ENCODE measurements at places on chromosomes 3 and 15.
A peak's percentile ranks its signal among the peaks of the same experiment; 100 is the strongest.

DNA sequence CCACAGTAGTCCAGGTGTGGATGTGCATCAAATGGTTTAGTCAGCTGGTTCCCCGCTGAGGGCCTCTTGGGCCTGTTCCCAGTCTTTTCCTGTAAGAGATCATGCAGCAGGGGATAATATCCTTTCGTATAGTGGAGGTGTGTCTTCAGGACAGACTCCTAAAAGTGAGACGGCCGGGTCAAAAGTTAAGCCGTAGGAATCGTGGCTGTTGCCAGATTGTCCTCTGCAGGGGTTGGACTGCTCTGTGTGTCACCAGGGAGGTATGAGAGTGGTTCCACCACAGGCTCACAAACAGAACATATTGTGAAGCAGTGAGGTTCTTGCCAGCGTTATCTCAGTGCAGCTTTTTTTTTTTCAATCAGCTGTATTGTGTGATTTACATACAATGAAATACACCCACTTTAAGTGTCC, 95.0 kb downstream of the VGLL4 start:
- no peak for DNase-seq

DNA sequence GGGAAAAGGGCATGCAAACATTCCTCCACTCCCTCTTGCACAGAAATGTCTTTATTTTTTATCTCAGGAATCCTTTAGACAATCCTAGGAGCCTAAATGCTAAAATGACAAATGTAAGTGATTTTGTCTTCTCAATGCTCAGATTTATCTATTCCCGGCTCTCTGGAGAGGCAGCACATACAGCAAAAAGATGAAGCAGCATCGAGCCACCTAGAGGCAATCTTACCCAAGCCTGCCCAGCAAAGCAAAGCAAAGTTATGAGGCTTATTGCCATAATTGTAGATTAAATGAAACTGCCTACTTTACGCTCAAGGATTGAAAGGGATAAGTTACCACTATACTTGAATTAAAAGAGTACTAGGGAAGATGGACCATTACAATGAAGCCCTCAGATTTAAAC, 750.4 kb upstream of the NR2F2 start:
- DNase-seq: no peak

DNA sequence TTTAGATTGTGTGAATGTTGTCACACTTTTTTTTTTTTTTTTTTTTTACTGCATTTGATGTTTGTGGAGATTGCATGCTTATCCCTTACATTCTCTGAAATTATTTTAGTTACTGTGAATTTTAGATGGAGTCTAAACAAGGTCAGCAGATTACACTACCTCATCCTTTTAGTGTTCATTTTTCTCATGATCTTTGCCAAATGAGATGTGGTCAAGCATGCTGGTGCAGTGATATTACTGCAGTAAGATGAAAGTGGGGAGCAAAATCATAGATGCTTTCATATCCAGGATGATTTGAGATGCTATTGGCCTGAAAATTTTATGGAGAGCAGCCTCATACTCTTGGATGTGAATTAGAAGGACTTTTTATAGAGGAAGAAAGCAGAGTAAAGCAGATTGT, 45.8 kb downstream of the SLC25A26 start:
- DNase-seq: no peak

DNA sequence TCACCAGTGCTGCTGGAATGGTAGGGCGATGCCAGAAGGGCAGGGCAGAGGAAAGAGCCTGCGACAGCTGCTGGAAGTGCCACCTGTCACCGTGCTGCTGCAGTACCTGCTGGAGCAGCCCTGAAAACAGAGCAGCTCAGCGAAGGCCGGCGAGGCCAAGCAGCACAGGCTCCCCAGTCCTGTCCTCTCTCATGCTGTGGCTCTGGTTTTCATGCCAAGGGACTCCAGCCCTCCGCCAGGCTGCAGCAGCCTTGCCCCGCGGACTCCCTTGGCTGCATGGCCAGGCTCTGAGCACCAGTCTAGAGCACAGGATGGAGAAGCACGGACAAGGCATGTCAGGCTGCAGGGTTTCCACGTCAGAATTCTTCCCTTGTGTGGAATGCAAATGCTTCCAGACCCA, 43.9 kb downstream of the ADCY5 start:
- no peak for DNase-seq

DNA sequence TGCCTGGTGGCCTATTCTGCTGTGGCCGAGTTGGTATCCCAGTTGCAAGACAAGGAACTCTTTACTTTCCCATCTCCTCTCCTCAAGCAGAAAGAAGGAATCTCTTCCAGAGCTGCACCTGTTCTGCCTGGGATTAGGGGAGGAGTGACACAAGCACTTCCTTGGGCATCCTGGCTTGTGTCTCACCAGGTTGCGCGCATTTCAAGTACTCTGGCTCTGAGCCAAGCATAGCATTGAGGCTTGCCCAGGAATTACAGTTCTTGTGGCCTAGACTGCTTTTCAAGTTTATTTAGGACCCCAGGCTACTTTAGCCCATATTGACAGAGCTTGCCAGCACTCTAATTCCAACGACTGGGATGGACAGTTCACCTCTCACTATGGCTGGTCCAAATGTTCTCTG, 150.5 kb downstream of the RSRC1 start:
- DNase-seq: no peak

DNA sequence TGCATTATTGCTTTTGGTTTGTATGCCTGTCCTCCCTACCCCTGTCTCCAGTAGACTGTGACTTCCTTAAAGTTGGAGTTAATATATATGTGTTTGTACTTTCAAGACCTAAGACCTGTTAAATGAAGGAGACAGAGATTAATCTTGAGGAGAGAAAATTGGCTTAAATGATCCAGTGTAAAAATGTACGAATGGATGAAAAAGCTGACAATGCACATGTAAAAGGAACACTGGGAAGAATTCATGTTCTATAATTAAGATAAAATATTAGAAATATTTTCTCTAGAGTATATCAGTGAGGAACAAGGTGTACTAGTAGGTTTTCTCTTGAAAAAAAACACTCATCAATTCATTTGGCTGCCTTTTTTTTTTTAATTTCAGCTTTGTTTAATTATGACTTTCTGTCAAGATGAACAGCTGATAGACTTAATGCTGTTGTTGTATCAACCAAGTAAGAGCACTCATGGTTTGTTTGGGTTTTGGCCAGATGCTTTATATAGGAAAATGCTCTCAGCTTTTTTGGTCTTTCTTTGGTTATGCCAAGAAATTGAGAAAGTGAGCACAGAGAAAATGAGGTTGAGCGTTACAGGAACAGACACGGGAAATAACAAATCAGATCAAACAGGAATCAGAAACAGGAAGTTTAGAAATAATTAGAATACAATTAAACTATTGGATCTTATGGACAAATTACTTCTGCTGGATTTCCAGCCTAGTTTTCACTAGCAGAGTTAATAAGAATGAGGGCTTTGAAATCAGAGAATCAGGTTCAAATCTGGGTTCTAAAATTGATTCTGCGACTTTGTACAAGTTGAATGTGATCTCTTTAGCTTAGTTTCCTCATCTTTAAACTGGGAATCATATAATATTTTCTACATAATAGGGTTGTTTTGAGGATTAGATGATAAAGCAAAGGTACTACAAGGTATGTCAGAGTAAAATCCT, 38.3 kb upstream of the AADAC start:
- DNase-seq: no peak

GRCh38 chr3:60309539-60310268, 941.5 kb downstream of the FHIT start:
- DNase-seq: no peak

GRCh38 chr15:31326875-31327668, 437 bp downstream of the KLF13 start:
- peak; percentile 67 for DNase-seq

DNA sequence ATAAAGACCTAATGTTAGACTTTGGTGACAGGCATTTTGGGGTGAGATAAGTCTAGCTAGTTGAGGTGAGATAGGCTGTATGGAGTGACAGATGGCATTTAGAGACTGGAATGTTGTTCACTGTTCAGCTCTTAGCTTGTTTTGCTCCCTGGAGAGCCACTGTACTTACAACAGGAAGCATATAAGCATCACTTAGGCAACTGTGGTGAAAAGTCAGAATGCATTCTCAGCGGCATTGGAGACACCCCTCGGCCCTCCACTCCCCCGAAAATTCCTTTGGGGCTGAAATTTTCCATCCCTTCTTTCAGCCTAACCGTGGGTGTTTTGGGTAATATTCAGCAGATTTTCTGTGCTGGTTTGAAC, 73.4 kb downstream of the SLCO3A1 start:
- no peak for DNase-seq

- no peak for DNase-seq
Measured at GRCh38 chr3:12831301-12831866, 10.0 kb downstream of the RPL32 start.

GRCh38 chr3:125622381-125622791, 27.1 kb upstream of the OSBPL11 start:
- no peak for DNase-seq

DNA sequence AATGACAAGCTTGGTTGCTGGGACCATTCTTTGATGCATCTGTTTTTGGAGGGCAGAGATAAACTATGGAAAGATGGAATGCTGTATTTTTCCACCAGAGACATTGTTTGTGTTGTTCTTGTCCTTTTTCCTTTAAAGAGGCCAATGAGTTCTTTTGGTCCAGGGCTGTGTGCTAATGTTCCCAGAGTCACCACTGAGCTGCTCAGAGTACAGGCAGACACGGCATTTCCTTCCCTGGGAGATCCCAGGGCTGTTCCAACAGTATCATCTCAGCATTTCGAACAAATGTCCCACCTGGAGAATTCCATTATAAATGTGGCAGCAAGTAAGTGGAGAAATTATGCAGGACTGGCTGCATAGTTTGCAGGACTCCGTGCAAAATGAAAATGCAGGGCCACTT, 190.6 kb downstream of the IL20RB start:
- DNase-seq: no peak

DNA sequence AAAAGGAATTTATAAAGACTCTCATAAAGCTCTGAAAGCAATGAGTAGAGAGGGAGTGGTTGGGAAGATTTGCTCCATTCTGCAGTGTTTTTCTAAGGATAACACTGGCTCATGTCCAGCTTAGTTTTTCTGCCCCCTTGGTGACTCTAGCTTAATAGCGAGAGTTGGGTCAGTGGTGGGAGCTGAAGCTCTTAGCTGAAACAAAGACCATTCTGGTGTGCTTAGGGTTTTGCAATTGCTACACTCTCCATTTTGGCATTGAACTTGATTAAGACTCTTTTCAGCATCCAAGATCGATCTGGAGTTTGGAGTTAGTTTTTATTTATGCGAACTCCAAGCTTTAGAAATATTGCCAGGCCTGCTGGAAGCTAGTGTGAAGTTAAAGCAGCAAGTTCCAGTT, 98.0 kb downstream of the ATG7 start:
- DNase-seq: no peak

- no peak for DNase-seq
Measured at GRCh38 chr3:28958656-28959055, 322.2 kb upstream of the RBMS3 start.

- no peak for DNase-seq
Measured at GRCh38 chr3:180018543-180018942, 18.2 kb downstream of the PEX5L start.

DNA sequence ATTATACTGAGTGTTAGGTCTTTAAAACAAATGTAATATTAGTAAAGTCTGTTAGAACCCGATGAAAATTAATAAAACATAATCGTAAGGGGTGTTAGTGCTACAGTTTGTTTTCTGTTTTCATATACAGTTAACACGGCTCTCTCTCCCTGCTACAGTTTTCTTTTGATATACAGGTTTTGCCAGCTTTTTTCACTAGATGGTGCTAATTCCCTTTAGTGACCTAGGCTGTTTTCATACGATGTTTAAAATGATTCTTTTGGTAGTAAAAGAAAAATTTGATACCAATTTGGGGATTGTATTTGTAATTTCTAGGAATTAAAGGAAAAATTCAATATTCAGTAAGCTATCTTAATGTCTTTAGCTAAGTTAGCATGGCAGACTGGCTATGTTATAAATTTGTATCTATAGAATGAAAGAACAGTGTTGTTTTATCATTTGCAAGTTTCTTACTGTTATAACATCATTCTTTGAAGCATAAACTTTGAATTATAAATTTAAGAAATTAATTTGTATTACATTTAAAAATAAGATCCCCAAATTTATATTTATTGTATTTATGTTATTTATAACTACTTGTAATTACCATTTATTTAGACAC, 11.5 kb downstream of the APH1B start:
- DNase-seq: no peak

GRCh38 chr3:52777959-52778805, 783 bp downstream of the ITIH1 start:
- DNase-seq: no peak

DNA sequence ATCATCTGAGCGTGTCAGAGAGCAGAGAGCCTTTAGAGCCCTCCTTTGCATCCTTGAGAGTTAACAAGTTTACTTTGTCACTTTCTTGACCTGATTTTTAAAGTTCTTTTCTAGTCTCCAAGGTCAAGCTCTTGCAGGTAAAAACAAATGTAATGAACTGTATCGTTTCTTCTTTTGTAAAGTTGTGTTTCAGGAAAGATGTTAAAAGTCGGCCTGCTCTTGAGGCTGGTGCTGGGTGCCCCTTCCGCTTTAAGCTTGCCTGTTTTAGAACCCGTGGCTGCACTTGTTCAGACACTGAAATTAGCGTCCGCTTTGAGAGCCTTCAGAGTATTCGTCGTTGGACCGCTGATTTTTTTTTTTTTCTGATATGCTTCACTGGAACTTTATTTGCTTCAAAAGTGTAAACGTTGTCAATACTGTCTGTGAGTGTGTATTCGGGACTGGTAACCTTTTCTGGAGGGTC, 52.6 kb upstream of the ULK4 start:
- DNase-seq: no peak

GRCh38 chr15:69280783-69281182, 17.9 kb upstream of the PAQR5 start:
- DNase-seq: no peak

- no peak for DNase-seq
Measured at GRCh38 chr3:76765511-76765910, 274.4 kb upstream of the ROBO2 start.

DNA sequence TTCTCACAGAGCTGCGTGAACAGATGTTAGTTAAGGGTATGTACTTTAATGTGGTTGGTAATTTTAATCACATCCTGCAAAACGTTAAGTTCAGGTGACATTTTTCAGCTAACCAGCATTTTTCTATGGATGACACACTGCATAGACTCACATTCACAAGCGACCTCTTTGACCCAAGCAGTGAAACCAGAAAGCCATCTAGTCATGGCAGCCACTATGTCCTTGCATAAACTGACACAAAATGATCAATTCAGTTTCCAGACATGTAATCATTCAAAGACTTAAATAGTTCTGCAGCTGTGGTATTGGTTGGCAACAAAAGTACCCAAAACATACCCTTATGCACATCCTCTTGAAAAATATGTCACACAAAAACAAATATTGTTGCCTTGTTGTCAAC, 7.4 kb upstream of the CAPN7 start:
- no peak for DNase-seq
